Fibroblast of skin of back (primary cell): ENCODE measurements at places on chromosomes 2 and 18.

DNA sequence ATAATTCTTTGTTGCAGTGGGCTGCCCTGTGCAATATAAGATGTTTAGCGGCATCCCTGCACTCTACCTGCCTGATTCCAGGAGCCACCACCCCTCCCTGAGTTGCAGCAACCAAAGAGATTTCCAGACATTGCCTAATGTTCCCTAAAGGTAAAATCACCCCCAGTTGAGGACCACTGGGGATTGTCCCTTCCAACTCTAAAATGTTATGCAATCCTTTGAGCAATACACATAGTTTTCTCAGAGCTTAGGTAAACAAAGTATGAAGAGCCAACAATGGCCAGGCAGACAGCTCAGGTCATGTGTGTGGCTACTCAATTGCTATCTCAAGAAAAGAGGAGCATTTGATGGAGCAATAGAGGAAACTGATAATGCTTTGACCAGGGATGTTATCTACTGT lies 87.0 kb downstream of the XDH start:
- no peak for DNase-seq

DNA sequence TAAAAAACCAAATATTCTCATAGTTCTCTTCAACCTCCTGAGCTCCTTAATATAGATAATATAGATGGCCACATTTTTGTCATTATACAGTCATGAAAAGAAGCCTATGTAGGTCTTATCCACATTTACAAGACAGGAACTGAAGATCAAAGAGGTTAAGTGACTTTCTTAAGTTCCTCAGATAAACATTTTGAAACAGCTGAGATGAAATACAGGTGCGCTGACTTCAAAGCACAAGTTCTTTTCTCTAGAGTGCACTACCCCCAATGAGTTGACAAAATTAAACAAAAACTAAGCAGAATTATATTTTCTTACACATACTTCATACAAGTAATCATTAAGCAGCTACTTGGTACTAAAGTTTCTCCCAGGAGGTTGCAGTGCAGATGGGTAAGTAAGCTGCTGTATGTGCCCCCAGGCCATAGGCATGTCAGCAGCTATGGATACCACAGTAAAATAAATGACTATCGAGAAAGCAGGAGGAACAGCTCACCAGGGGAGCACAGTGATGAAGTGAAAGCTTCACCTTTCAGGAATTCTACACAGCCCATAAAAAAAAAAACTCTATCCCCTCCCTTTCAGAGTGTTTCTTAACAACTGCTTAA lies 199.8 kb downstream of the DPP10 start:
- DNase-seq = no peak

- no peak for DNase-seq
These were observed 54.4 kb upstream of the GRB14 start for GRCh38 chr2:164675687-164676086.

DNA sequence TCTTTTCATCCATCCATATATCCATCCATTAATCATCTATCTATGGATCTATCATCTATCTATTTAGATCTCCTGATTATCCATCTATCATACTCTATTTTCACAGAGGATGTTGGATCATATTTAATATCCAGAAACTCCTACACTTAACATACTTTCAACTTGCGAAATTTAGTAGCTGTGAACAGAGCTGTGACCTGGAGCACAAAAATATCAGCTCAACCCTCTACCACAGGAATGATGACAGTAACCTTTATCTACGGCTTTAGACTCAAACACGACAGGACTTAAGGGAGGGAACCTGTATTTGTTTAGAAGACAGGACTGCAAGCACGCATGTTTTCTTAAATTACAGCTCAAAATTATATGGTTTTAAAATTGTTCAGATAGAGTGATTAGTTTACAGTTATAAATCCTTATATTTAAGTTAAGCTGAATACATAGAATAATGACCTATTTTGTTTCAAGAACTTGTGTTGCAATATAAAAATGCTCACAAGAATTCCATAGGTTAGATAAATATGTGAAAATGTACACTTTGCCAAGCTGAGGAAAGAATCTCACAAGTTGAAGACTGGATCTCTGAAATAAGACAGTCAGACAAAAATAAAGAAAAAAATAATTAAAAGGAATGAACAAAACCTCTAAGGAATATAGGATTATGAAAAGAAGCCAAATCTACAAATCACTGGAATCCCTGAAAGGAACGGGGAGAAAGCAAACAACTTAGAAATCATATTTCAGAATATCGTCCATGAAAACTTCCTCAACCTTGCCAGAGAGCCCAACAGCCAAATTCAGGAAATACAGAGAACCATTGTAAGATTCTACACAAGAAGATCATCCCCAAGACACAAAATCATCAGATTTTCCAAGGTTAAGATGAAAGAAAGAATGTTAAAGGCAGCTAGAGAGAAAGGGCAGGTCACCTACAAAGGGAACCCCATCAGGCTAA lies 142.0 kb downstream of the COL6A3 start:
- no peak for DNase-seq

GRCh38 chr2:234606896-234607295 lies 110.0 kb upstream of the ARL4C start:
- no peak for DNase-seq
